IPS DF 19.7 (cell line): ENCODE measurements at places on chromosomes 3 and 15.

GRCh38 chr15:75065467-75065850 is 42.1 kb downstream of the PPCDC start:
- DNase-seq, result no peak

GRCh38 chr3:119352863-119353527 is 58.8 kb downstream of the ARHGAP31 start:
- no peak for DNase-seq

- no peak for DNase-seq
These were observed 9.2 kb downstream of the MITF start for GRCh38 chr3:69748503-69748902.

- DNase-seq, result no peak
These were observed 70.1 kb downstream of the HMCES start for GRCh38 chr3:129348734-129349133.

DNA sequence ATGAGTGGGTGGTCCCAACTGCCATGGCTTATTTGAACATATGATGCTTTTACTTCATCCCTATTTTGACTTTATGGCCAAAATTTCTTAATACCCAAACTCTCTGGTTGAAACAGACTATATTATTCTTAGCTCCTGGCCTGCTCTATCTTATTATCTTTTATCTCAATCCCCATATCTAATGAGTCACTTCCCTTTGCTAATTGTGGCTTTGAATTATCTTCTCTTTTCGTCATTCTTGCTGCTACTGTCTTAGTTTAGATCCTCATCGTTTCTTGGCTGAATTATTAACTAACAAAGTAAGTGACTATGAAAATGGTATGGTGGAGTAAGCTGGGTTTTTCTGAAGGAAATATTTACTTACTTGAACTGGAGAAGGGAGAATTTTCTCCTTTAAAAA is 28.2 kb upstream of the DNAJC19 start:
- DNase-seq, result no peak
